Large intestine (tissue), 12 donors: ENCODE measurements at places on chromosomes 4 and X. TPM values are rescaled to one million over a fixed set of nuclear protein-coding genes. Genes with fewer than 3 reads are reported as not detected.

GRCh38 chr4:8152090-8152864 is 6.3 kb downstream of the ABLIM2 start:
- no peak for DNase-seq
- H3K27me3 ChIP-seq, result peaks cover 23% of the 10 kb centered on the region
- H3K4me3 ChIP-seq, result no peak overlapping the region
- no peak overlapping the region for H3K27ac ChIP-seq

Gene ADH6
- 2.8 TPM for polyA plus RNA-seq

- H3K36me3 ChIP-seq, result no peaks in the 10 kb centered on the region
- peak; percentile 41 for DNase-seq
- no peak overlapping the region for H3K27ac ChIP-seq
- no peaks in the 10 kb centered on the region for H3K27me3 ChIP-seq
- H3K4me3 ChIP-seq, result no peak overlapping the region
These were observed 136.1 kb upstream of the MID1 start for GRCh38 chrX:10756441-10756840.

DNA sequence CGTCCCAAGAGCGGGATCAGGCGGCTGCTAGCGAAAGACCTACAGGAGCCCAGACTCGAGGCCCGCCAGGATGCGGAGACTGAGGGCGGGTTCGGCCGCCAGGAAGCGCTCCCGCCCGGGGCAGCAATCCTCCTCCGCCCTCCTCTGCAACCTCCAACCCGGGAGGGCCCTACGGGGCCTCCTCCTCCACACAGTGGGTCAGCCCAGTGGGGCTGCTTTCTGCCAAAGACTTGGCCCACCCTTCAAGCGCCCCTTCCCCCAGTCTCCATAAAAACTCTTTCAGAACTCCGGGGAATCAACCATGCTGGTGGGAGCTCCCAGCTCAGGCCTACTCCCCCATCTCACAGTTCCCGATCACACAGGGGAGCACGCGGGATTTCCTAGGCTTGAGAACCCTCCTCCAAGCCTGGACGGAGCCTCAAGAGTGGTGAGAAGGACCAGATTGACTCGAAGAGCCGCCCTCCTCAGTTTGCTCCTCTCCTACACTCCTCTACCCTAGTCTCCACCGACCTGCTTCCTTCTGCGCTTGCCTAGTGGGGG is 77.5 kb downstream of the RLIM start:
- DNase-seq, result peak; percentile 12
- no peaks in the 10 kb centered on the region for H3K27me3 ChIP-seq
- H3K27ac ChIP-seq, result peak overlapping the region; percentile 89
- peak overlapping the region; percentile 55 for H3K4me3 ChIP-seq
- no peaks in the 10 kb centered on the region for H3K36me3 ChIP-seq

DNA sequence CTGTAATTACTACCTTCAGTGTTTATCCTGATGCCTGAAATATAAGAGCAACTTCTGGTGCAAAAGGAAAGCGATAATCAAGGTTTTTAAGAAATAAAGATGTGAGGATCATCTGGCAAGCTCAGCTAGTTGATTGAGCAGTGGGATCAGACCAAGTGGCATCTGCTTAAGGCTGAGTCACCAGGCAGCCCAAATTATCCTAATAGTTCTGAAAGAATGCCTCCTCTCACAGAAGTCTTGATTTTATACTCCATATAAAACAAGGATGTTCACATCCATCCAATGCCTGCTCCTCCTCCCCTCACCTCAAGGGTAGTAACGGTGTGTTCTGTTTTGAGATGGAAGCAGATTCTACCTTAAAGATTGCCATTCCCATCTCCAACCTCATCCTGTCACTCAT is 134.5 kb upstream of the RASGEF1B start:
- H3K4me3 ChIP-seq, result no peak overlapping the region
- no peaks in the 10 kb centered on the region for H3K36me3 ChIP-seq
- H3K27me3 ChIP-seq, result no peaks in the 10 kb centered on the region
- DNase-seq, result no peak
